ENCODE measurements at places on chromosomes 2 and 18. TPM values are rescaled to one million over a fixed set of nuclear protein-coding genes. Genes with fewer than 3 reads are reported as not detected.

GRCh38 chr2:145138626-145139025 is 618.7 kb upstream of the ZEB2 start:
- DNase-seq, result no peak

- peak; percentile 51 for DNase-seq
Measured at GRCh38 chr2:164810843-164811242, 30.8 kb downstream of the COBLL1 start.

DNA sequence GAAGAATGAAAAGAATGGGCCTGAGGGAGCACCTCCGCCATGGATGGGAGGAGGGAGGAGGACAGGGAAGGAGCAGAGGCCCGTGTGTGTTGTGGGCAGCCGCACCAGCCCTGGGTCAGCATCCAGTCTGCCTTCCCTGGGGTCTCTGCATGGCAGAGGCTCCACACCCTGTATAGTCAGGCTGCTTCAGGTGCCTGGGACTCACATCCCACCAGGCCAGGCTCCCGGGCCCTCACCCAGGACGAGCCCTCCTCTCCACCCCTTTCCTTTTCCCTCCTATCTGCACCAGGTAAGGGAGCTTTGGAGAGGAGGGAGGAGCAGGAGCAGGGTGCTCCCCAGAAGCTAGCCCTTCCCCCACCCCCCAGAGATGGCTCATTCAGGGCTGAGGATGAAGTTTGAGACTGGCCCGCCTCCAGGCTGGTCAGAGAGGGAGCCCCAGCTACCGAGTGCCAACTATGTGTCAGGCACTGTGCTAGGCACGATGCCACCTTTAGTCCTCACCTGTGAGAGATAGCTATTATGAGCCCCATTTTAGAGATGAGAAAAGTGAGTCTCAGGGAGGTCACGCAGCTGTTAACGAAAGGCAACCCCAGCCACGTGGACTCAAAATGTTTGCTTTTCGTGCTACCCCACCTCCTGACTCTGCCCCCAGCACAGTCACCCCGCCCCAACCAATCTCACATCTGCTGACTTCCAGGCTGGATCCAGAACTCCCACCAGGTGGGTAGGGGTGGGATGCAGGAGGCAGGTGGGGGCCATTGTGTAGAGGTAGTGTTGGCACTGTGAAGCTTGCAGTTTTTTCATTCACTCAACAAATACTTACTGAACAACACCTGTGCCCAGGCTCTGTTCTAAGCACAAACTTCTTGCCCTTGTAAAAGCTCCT is 242.1 kb downstream of the DYSF start:
- no peak for DNase-seq

The LYPD1 gene
- under 0.01 TPM for total RNA-seq

The SIX3 gene
- not detected for total RNA-seq

- DNase-seq, result no peak
Measured at GRCh38 chr2:72062336-72062735, 85.3 kb downstream of the CYP26B1 start.

DNA sequence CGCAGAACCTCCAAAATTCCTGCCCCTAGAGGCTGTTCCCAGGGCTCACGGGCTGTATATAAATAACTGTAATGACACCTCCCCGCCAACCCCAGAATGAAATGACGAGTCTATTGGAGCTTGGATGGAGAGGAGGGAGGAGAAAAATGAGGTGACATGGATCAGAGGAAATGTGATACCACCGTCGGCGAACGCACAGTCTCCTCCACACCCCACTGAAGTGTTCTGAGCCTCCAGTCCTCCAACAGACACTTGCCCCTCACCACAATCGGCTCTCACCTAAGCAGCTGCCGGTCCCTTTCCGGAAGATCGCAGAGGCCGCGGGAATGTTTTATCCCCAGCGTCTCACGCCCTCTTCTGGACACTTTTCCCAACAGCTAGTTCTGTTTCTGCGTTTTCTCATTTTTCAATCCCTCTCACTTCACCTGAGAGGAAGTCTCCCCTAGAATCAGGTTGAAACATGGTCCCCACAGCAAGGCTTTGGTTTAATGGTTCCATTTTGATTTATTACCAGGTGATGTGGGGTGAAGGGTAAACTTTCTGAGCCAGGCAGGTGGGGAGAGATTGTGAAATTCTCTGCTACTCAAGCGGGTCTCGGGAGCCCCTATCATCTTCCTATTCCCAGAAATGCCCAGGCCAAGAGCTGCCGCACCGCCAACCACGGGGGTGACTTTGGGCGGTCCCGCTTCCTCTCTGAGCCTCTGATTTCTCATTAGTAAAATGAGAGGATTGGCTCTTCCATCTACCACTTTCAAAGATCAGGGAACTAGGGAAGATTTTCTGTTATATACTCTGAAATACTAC is 9.1 kb upstream of the MYO5B start:
- peak; percentile 45 for DNase-seq

GRCh38 chr2:102826904-102827303 is 65.1 kb downstream of the TMEM182 start:
- DNase-seq, result no peak

The INHA gene
- total RNA-seq, result 0.13 TPM

The NEU4 gene
- total RNA-seq, result not detected

DNA sequence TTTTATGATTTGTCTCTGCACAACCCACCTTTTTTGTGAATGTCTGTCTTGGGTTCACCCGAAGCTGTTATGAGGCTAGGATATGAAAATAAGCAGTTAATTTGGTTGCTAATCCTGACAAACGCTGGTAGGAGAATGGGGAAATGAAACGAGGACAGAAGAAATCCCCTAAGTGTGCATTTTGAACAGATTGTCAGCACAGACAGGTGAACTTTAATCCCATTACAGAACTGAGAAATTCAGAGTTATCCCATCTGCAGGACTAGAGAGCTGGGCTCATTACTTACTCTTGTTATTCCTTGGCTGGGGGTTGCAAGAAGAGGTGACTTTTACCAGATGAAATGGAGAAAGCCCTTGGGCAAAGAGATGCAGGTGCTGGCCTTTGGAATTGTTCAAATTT is 123.3 kb upstream of the NYAP2 start:
- no peak for DNase-seq

DNA sequence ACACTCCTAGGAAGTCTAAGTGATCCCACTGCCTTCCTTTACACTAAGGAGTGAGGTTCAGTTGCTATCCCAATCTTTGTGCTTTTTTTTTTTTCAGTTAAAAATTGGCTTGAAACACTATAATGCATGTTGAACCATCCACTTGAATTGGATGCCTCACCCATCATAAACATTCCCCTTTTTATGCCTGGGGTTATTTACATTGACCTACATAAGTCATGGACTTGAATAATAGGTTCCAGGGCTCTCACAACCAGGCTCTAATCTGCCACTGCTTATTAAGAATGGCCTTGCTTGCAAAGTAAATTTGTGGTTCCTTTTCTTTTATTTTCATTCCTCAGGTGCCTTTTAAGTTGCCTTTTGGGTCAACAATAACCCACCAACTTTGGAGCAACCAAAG is 236.1 kb upstream of the MEIS1 start:
- peak; percentile 46 for DNase-seq

GRCh38 chr2:45960057-45960863 is 308.8 kb downstream of the PRKCE start:
- DNase-seq, result peak; percentile 27

DNA sequence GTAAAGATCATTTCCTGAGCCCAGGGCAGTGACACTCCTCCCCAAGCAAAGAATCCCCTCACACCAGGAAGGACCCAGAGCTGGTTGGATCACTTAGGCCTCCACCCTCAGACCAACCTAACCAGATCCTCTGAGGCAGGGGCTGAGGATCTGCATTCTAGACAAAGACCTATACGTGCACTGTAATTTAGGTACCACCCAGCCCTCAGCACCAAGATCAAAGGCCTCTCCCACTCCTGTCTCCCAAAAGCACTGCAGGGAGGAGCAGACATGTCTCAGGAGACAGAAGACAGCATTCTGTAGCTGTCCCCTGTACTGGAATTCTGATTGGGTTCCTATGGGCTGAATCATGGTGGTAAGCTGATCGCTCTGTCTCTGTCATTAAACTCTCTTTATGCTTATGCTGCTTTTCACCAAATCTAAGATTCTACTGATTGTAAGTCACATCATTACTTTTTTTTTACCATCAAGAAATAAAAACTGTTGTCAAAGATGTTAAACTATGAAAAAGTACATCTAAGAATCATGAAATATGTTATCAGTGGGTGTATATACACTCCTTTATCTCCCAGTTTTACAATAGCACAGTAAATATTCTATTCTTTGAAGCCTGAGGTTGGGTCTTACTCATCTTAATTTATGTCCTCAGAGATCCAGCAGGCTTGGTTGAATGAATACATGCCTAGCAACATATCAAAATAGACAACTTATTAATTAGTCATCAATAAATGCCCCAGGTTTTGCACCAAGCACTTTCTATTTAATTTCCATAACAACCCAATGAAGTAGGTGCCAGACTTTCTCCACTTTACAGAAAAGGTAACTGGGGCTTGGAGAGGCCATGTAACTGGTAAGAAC is 28.3 kb downstream of the MCFD2 start:
- no peak for DNase-seq

The DTYMK gene
- total RNA-seq, result 10.6 TPM

- DNase-seq, result no peak
Measured at GRCh38 chr2:176847575-176847974, 365.0 kb upstream of the HNRNPA3 start.

- peak; percentile 71 for DNase-seq
Measured at GRCh38 chr2:217897091-217897715, 105.6 kb downstream of the TNS1 start.

The ST8SIA3 gene
- not detected for total RNA-seq

All from bronchial epithelial cell (primary cell).